ENCODE measurements at places on chromosomes 6 and 20.
A peak's percentile ranks its signal among the peaks of the same experiment; 100 is the strongest.

GRCh38 chr20:34887023-34887422, 10.6 kb downstream of the ACSS2 start:
- DNase-seq, result no peak

DNA sequence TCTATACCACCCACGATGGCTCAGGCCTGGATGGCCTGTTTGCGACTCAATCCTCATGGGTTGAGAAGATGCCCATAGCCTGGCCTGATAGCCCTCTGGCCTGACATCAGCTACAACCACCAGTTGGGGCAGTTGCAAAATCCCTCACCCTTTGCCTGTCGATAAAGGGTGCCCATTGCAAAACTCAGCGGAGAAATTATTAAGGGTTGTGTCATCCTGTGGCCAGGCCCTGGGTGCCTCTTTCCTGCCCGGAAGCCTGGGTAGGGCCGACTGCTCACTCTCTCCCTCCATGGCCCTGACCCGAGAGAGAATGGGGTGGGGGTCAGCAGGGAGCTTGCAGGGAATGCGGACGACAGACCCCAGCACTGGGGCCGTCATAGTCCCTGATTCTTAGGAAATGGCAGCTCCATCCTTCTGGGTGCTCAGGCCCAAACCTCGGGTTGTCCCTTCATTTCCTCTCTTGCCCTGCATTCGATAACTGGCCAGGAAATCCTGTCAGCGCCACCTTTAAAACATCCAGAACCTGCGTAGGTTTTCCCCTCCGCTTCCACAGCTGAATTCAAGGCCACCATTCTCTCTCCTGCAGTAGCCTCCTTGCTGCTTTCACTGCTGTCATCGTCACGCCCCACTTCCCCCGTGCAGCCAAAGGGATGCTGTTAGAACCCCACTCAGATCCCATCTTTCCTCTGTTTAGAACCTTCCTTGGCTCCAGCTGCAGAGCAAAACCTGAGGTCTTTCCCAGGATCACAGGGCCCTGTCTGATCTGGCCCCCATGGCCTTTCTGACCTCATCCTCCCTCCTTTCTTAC, 31.1 kb downstream of the CEBPB start:
- no peak for DNase-seq

GRCh38 chr6:27078734-27079357, 168.7 kb upstream of the PRSS16 start:
- peak; percentile 69 for DNase-seq

DNA sequence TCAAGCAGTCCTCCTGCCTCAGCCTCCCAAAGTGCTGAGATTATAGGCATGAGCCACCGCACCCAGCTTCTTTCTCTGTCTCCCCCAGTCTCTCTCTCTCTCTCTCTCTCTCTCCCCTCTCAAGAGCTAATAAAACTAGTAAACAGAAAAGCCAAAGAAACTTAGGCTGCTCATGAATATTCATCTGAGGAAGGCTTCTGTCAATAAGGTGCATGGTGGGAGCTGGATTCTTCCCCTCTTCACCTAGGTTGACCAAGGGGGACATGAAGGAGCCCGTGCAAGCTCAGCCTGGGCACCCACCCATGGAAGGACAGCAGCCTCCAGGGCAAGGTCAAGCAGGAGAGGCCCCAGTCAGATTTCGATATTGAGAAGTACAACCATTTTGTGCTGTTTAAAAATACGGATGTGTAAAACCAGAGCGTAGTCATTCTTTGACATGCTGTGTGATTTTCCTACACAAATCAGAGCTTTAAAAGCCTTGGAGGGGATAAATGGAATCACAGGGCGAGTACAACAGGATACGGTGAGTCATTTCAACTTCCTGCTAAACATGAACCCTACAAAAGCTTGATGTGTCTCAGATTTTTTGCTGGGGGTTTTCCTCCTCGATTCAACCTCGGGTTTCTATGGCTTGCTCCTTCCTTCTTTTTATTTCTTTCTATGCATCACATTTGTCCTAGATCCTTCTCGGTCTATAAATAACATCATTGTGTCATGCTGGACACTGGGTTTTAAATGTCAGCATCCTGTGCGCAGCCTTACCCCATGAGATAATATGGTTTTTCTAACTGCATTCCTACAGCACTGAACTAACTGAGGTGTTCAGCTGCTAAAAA, 368.9 kb upstream of the JARID2 start:
- no peak for DNase-seq

GRCh38 chr6:140867336-140867735, 1265.4 kb upstream of the GJE1 start:
- DNase-seq, result no peak

DNA sequence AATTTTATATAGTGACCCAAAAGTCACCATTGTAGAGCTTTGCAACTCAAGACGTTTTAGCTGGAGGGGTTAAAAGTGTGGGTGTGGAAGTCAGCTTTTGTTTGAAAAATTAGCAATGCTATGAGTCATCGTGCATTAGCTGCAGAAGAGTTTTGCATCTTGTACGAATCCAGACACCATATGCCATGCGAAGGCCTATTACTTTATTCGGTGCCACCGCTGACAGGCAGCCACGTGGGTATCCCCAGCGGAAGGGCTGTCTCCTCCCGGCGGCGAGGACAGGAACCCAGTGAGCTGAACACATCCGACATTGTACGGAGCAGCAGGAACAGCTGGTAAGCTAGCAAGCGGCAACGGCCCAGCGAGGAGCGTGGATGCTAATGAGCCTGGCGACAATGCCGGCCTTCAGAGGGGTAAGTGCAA, 84.4 kb downstream of the INSM1 start:
- peak; percentile 50 for DNase-seq

DNA sequence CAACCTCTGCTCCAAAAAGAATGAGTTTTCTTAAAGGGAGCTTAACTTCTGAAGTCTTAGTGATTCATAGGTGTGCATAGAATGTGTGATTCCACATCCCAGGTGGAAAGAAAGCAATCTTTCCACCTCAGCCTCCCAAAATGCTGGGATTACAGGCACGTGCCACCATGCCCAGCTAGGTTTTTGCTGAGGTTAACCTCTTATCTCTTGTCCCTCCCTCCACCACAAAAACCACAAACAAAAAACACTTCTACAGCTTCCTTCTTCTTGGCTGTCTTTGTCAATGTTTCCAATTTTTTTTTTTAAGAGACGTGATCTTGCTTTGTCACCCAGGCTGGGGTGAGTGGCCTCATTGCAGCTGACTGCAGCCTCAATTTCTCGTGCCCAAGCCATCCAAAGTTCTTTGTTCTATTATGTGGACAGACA, 8.1 kb upstream of the CSE1L start:
- no peak for DNase-seq

DNA sequence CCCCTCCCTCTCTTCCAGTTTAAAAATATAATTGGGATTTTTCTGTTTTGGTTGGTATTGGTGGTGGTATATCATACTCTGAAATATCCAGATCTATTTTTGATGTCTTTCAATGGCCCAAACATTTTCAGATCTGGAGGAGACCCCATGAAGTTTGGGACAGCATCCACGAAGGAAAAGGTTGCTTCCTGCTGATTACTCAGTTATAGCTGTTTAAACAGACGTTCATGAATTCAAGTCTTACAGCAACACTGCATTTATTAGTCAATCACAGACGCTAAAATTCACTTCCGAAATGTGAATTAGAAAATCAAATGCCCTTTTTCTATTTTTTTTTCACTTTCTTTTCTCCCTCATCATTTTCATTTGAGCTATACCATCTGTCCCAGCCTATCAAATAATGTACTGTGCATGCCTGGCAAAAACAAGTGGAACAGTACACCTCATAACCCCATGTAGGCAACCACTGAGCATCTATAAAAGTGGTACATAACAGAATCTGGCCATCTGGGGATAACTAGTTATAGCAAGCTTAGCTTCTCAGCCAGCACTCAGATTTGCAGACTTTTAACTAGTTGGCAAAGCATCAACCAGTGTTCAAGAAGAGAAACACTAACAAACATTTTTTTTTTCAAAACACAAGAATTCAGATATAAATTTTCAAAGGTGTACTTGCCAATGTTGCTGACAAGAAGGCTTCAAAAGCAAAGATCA, 124.5 kb downstream of the HIVEP2 start:
- no peak for DNase-seq
